Adrenal gland (tissue), 19 donors: ENCODE measurements at places on chromosomes 4 and X. TPM values are rescaled to one million over a fixed set of nuclear protein-coding genes. Genes with fewer than 3 reads are reported as not detected.

ALB gene
- not detected for total RNA-seq

HS3ST1 gene
- 4.4 TPM for total RNA-seq

CT45A2 gene
- total RNA-seq = not detected

KCNE5 gene
- 0.87 TPM for total RNA-seq

FANCB gene
- 0.64 TPM for total RNA-seq

TBC1D8B gene
- total RNA-seq = 29.0 TPM

ETNPPL gene
- total RNA-seq = 3.2 TPM

RAP1GDS1 gene
- total RNA-seq = 23.9 TPM

CYP2U1 gene
- 21.3 TPM for total RNA-seq

PITX2 gene
- total RNA-seq = not detected

NKX3-2 gene
- not detected for total RNA-seq

BCAP31 gene
- 168 TPM for total RNA-seq

PTCHD1 gene
- not detected for total RNA-seq

TMPRSS11B gene
- not detected for total RNA-seq

PCDH10 gene
- 17.2 TPM for total RNA-seq

ATP6AP2 gene
- total RNA-seq = 128 TPM

GYPE gene
- 0.28 TPM for total RNA-seq

DDX53 gene
- not detected for total RNA-seq

CT45A10 gene
- not detected for total RNA-seq

HTR2C gene
- total RNA-seq = not detected

VCX3B gene
- not detected for total RNA-seq

FGF5 gene
- total RNA-seq = not detected

GPR78 gene
- total RNA-seq = not detected

RTL5 gene
- 2.7 TPM for total RNA-seq

FAM47B gene
- not detected for total RNA-seq

ADH7 gene
- not detected for total RNA-seq

GYPA gene
- total RNA-seq = not detected

C4orf51 gene
- total RNA-seq = not detected

PCDH19 gene
- 0.23 TPM for total RNA-seq

MAPK10 gene
- 160 TPM for total RNA-seq

CENPE gene
- 0.54 TPM for total RNA-seq

TCEAL6 gene
- not detected for total RNA-seq

FDCSP gene
- total RNA-seq = not detected

IL1RAPL1 gene
- total RNA-seq = not detected

WWC2 gene
- 27.8 TPM for total RNA-seq

WDR17 gene
- total RNA-seq = 1.0 TPM

NCAPG gene
- total RNA-seq = 1.4 TPM

SERTM2 gene
- total RNA-seq = 0.08 TPM

TMPRSS11D gene
- not detected for total RNA-seq

EGFL6 gene
- not detected for total RNA-seq

TREX2 gene
- 1.6 TPM for total RNA-seq

SLIT2 gene
- 65.2 TPM for total RNA-seq

RRH gene
- not detected for total RNA-seq

ASB5 gene
- not detected for total RNA-seq

SPATA18 gene
- total RNA-seq = 1.2 TPM

NPFFR2 gene
- total RNA-seq = not detected

STAG2 gene
- total RNA-seq = 42.6 TPM

GRIA3 gene
- total RNA-seq = 51.9 TPM

GPR119 gene
- total RNA-seq = not detected

CD38 gene
- total RNA-seq = 15.0 TPM

MCF2 gene
- 66.9 TPM for total RNA-seq

MID1 gene
- 13.7 TPM for total RNA-seq

HEPH gene
- total RNA-seq = 46.3 TPM

PNMA3 gene
- 0.84 TPM for total RNA-seq

SHROOM4 gene
- total RNA-seq = 6.9 TPM

HHIP gene
- 12.6 TPM for total RNA-seq

TASL gene
- 1.9 TPM for total RNA-seq

F9 gene
- not detected for total RNA-seq
